ENCODE measurements at places on chromosomes 7 and 10. TPM values are rescaled to one million over a fixed set of nuclear protein-coding genes. Genes with fewer than 3 reads are reported as not detected.
A peak's percentile ranks its signal among the peaks of the same experiment; 100 is the strongest.

Gene SPDYE5
- total RNA-seq, result not detected

Gene MET
- total RNA-seq, result 35.1 TPM

Gene BAIAP2L1
- total RNA-seq, result 20.6 TPM

Gene GPER1
- 0.72 TPM for total RNA-seq

Gene PALD1
- total RNA-seq, result 166 TPM

DNA sequence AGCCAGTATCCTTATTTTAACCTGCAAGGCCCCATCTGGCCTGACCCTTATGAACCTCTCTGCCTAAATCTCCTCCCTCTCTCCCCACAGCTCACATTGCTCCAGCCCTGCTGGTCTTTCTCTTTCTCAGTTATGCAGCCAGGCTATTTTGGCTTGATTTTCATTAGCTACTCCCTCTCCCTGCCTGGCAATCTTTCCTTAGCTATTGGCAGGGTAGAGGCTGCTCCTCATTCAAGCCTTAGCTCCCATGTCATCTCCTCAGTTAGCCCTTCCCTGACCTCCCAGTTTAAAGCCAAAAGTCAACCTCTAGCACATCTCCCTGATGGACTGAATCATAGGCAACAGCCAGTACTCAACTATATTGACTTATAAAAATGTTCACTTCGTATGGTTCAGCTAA, 214.4 kb upstream of the CELF2 start:
- no peaks in the 10 kb centered on the region for H3K27me3 ChIP-seq
- H3K36me3 ChIP-seq, result no peaks in the 10 kb centered on the region
- H3K27ac ChIP-seq, result no peak overlapping the region

- no peak overlapping the region for H3K4me3 ChIP-seq
- no peak overlapping the region for H3K27ac ChIP-seq
- H3K27me3 ChIP-seq, result no peaks in the 10 kb centered on the region
- DNase-seq, result no peak
- no peaks in the 10 kb centered on the region for H3K4me1 ChIP-seq
- no peaks in the 10 kb centered on the region for H3K36me3 ChIP-seq
Observed at GRCh38 chr10:58930500-58930899, 245.9 kb upstream of the PHYHIPL start.

GRCh38 chr7:12111422-12112405, 99.4 kb upstream of the TMEM106B start:
- DNase-seq, result peak; percentile 38
- H3K36me3 ChIP-seq, result no peaks in the 10 kb centered on the region
- H3K4me3 ChIP-seq, result peak overlapping the region; percentile 82
- peaks cover 4% of the 10 kb centered on the region for H3K4me1 ChIP-seq
- peaks cover 3% of the 10 kb centered on the region for H3K27me3 ChIP-seq

DNA sequence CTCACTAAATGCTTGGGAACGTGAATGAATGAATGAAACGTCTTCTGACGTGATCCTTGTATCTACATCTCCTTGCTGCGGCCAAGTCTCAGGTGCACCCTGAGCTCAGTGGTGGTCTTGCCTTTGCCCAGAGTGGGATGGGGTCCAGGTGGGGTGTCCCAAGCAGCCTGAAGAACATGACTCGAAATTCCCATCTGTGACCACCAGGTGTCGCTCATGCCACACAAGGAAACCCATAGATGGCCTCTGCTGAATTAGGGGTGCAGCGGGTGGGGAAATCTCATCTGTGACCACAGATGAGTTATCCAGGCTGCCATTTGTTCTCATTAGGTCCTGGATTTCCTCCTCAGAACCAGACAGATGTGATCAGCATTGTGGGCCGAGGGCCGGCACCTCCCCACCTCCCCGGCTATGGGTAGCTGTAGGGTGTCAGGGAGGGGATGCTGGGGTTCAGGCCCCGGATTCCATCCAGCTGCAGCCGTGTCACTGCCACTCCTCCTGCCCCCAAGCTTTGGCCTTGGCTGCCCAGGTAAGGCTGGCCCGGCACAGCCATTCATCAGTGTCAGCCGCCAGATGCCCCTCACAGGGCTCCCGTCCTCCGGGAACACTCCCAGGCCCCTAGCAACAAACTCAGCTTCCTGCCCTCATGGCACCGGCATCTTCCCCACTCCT, 21.0 kb upstream of the GNA12 start:
- peaks cover 6% of the 10 kb centered on the region for H3K27me3 ChIP-seq
- H3K27ac ChIP-seq, result peak overlapping the region; percentile 75
- peak; percentile 66 for DNase-seq

DNA sequence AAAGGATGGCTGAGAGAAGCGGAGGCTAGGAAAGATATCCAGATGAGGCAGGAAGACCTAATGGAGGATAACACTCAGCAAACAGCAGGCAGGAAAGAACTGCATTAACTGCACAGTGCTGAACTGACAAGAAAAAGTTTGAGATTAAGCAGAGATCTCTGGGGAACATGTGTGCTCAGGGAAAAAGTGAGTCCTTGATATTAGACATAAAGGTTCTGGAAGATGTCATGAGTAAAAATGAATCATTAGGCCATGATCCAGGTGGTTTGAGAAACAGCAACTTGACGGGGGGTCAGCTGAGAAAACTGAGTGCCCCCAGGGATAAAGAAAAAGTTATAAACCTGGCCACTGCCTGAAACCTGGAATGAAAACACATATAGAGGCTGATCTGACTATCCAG, 27.3 kb upstream of the ANK3 start:
- no peak overlapping the region for H3K4me3 ChIP-seq
- no peaks in the 10 kb centered on the region for H3K4me1 ChIP-seq
- no peak overlapping the region for H3K27ac ChIP-seq
- H3K27me3 ChIP-seq, result peaks cover 2% of the 10 kb centered on the region
- no peak for DNase-seq

- H3K27me3 ChIP-seq, result no peaks in the 10 kb centered on the region
- H3K27ac ChIP-seq, result no peak overlapping the region
- no peak for DNase-seq
- no peaks in the 10 kb centered on the region for H3K36me3 ChIP-seq
- H3K4me3 ChIP-seq, result no peak overlapping the region
- no peaks in the 10 kb centered on the region for H3K4me1 ChIP-seq
Observed at GRCh38 chr7:142345811-142346210, 88.0 kb upstream of the PRSS58 start.

GRCh38 chr7:19982841-19983835, 209.7 kb upstream of the TMEM196 start:
- no peak overlapping the region for H3K4me3 ChIP-seq
- H3K27me3 ChIP-seq, result no peaks in the 10 kb centered on the region
- no peaks in the 10 kb centered on the region for H3K36me3 ChIP-seq
- H3K4me1 ChIP-seq, result no peaks in the 10 kb centered on the region
- DNase-seq, result peak; percentile 64

GRCh38 chr7:120180221-120180620, 92.8 kb upstream of the KCND2 start:
- H3K27me3 ChIP-seq, result no peaks in the 10 kb centered on the region
- DNase-seq, result no peak
- no peaks in the 10 kb centered on the region for H3K36me3 ChIP-seq
- H3K4me1 ChIP-seq, result no peaks in the 10 kb centered on the region
- H3K4me3 ChIP-seq, result no peak overlapping the region

GRCh38 chr7:77752016-77752415, 46.2 kb downstream of the TMEM60 start:
- peaks cover 3% of the 10 kb centered on the region for H3K36me3 ChIP-seq
- no peak overlapping the region for H3K4me3 ChIP-seq
- DNase-seq, result no peak
- H3K27ac ChIP-seq, result peak overlapping the region; percentile 79

DNA sequence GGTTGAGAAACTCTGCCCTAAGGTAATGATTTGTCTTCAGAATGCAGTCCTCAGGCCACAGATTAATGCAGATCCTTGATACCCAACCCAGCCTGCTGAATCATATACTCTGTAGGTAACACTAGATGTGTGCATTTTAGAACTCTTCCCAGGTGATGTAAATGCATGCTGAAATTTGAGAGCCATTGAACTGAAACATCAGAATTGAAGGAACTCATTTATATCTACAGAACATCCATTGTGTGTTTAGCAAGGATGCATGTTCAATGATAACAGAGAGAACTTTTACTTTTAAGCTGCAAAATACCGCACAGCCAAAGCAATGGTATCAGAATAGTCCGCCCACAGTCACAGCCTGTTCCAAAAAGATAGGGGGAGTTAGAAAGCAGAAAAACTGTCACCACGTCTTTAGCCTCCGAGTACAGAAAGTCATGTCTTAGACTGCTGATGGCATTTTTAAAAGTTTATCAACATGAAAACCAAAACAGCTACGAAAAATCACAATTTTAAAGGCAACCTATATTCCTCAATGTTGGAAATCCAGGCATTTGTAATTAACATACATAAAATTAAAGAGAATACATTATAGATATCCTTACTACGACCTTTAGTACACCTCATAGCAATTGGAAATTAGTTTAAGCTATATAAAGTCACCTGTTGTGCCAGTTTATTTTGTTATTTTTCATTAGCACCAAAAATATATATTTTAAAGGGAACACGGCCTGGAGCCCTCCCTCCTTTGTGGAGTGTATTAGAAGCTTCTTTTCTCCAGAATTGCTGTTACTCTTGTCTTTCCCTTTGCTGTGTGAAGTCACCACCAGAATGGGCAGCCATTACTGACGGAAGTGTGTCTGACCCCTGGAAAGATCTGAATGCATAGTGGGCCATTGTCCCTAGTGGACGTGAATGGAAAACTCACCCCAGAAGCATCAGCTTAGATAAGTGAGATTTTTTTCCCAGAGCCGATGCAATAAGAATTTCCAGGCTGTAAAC, 65.8 kb upstream of the PRKAR2B start:
- H3K4me3 ChIP-seq, result no peak overlapping the region
- H3K27me3 ChIP-seq, result no peaks in the 10 kb centered on the region
- no peaks in the 10 kb centered on the region for H3K36me3 ChIP-seq
- H3K4me1 ChIP-seq, result no peaks in the 10 kb centered on the region
- DNase-seq, result no peak
- H3K27ac ChIP-seq, result no peak overlapping the region
